ENCODE measurements at places on chromosomes 4 and X.

GRCh38 chr4:178026999-178027398 is 584.8 kb upstream of the AGA start:
- no peak for DNase-seq

GRCh38 chr4:40506066-40506465 is 123.6 kb downstream of the RBM47 start:
- DNase-seq: no peak

GRCh38 chr4:76282941-76283689 is 23.4 kb upstream of the STBD1 start:
- no peak for DNase-seq

- DNase-seq: no peak
Observed at GRCh38 chr4:17260166-17260907, 251.6 kb downstream of the QDPR start.

DNA sequence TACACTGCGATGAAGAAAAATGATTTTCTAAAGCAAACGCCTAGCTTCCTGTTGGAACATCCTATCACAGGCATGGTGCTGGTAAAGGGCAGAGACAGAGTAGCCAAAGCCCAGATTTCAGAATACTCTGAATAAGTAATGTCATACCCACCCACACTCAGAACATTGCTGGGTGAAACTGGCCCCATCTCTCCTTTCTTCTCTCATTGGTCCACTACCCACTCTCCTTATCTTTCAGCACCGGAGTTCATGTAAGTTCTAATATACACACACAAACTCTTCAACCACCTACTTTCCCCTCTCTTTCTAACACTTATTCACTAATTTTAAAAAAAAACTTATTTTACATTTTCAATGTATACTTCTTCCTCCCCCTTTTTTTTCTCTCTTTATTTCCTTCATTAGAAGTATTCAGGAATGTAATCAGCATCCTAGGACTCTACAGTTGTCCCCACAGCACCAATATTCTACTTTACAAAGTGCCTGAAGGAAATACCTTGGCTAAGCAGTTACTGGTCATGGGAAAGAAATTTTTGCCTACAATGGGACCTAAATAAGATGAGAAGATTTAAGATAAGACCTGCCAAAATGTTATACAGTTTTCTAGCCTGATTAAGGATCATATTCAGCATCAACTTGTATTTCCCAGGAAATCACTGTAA is 63.0 kb downstream of the SEC24D start:
- no peak for DNase-seq

DNA sequence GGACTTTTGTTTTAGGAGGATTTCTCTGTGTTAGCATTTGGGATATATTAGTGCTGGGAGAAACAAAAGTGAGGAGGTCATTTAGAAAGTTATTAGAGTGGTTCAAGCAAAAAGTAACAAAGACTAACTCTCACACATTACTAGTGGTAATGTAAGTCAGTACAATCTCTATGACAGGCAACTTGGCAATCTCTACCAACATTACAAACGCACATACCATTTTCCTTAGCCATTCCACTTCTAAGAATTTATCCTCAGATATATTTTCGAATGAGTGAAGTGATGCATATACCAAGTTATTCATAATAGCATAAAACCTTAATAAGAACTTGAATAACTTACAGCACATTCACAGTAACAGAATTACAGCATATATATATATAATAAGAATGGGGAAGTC is 146.2 kb downstream of the PRSS12 start:
- no peak for DNase-seq

- DNase-seq: no peak
Observed at GRCh38 chr4:96352051-96352517, 512.2 kb downstream of the PDHA2 start.

DNA sequence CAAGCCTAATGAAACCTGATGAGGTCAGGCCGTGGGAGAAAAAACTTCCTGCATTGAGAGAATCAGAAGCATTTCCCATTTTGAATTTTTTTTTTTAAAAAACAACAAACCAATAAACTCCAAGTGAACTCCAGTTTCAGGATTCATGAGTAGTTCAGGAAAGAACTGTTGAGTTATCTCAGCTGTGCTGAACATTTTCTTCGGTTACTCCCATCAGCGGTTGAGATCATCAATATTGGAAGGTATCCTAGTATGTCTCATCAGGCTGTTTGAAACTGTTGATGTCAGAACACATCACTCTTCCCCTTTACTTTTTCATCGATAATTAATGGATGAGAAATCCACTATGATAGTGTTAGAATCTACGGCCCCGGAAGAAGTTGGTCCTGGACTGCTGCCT is 82.4 kb upstream of the ADGRG2 start:
- no peak for DNase-seq

DNA sequence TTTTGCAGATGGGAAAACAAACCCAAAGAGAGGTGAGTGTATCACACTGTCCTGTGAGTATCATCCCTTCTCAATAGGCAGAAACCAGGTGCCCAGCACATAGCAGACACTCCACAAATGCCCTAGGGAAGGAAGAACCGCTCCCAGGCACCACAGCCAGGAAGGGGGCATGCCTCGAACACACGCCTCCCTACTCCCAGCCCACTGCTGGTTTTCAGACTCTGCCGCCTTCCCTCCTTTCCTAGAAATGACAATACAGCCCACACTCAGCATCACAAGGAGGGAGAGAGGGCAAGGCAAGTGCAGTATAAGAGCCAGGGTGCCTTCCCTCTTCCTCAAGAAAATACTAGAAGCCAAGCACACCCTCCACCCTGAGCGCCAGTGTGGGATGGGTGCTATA is 16.2 kb downstream of the JAKMIP1 start:
- DNase-seq: no peak

GRCh38 chr4:120520761-120521160 is 401.8 kb downstream of the PRDM5 start:
- no peak for DNase-seq

GRCh38 chrX:19625612-19626011 is 110.3 kb upstream of the MAP3K15 start:
- DNase-seq: peak; percentile 19

- DNase-seq: no peak
Observed at GRCh38 chr4:84661191-84661939, 78.4 kb downstream of the CDS1 start.

DNA sequence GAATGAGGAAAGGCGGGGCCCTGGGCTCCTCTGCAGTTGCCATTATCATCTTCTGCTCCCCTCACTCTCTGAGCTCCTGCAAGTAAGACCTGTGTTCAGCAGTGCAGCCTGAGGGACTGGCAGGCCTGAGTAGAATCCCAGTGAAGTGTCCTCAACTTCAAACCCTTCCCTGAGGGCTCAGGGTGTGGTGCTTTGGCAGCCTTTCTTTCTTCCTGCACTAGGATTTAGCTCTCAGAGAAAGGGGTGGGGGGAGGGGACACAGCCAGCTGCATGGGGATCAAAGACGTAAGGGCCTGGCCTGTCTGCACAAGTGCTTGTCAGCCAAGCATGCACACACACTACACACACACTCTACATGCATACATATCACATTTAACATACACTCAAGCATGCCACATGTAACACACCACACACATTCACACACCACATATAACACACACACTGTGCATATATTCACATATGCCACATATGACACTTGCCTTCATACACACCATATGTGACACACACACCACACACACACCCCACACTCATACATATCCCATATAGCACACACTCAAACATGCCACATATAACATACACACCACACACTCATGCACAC is 223.4 kb upstream of the RPL34 start:
- no peak for DNase-seq

- DNase-seq: no peak
Observed at GRCh38 chrX:102711872-102712215, 404 bp upstream of the GPRASP2 start.

DNA sequence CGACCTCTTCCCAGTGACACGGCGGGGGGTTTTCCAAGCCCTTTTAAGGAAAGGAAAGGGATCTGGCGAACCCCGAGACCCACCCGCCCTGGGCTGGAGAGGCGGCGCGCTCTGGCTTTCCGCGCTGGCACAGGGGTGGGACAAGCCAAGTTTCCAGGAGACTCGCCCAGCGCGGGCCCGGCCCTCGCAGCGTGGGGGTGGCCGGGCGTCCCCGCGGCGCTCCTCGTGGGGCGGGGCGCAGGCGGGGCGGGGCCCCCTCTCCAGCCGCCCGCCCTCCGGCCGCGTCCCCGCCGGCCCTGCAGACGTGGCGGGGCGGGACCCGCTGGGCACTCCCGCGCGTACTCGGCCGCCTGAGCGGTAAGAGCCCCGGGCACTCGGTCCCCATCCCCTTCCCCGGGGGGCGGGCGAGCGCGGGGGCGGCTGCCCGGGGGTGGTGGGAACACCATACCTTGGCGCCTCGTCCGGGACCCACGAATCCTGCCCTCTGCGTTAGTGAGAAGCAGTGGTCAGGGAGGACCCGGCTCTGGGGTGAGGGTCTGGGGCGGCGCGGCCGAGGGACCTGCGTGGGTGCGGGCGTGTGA is at the start of gene FAM114A1:
Gene FAM114A1, plus strand, starts transcription at position 329 of the 581 bp plus-strand sequence. CDS start 10,273 bp downstream, outside the sequence.
- no peak for DNase-seq

Measured in stimulated activated CD4-positive, alpha-beta T cell treated with anti-CD3 and anti-CD28 coated beads, Interleukin-12 subunit alpha, Interleukin-12 subunit beta, amount 100 ng/mL, for 48 hours (primary cell).